Panc1 (cell line): ENCODE measurements at places on chromosomes 13 and 19. TPM values are rescaled to one million over a fixed set of nuclear protein-coding genes. Genes with fewer than 3 reads are reported as not detected.

DNA sequence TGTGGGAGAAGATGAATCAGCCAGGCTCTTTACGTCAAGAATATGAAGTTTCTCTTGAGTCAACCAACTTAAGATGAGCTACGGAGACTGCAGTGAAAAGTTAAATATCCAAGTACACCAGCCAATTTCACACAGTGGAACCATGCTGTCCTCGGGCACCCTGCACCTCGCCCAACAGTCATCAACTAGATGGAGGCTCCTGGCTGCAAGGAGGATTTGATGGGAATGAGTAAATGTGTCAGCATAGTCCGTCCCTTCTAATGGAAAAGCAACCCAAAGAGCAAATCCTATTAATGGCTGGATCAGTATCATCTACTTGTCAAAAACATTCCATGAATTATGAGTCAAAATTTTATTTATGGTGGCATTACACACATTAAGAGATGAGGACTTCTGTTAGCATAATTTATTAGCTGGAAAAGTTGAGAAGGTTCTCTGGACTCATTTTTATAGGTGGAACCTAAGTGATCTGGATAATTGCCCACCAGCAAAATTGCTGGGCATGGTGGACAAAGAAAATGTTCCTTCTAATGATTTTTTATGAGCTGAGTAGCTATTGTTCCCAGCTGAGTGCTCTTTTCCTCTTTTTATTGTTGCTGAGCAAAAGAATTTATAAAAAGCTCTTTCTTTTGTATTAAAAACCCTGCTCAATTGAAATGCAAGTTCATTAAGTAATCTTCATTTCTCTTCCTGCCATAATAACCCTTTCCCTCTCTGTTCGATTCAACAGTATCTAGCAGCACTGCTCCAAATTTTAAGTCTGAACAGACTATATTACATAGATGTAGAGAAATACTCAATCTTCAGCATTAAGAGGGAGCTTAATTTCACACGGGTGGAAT lies 88.4 kb downstream of the DNAJC15 start:
- H3K4me1 ChIP-seq: no peaks in the 10 kb centered on the region
- H3K4me3 ChIP-seq: no peak overlapping the region
- H3K36me3 ChIP-seq: no peaks in the 10 kb centered on the region
- H3K27ac ChIP-seq: no peak overlapping the region

DNA sequence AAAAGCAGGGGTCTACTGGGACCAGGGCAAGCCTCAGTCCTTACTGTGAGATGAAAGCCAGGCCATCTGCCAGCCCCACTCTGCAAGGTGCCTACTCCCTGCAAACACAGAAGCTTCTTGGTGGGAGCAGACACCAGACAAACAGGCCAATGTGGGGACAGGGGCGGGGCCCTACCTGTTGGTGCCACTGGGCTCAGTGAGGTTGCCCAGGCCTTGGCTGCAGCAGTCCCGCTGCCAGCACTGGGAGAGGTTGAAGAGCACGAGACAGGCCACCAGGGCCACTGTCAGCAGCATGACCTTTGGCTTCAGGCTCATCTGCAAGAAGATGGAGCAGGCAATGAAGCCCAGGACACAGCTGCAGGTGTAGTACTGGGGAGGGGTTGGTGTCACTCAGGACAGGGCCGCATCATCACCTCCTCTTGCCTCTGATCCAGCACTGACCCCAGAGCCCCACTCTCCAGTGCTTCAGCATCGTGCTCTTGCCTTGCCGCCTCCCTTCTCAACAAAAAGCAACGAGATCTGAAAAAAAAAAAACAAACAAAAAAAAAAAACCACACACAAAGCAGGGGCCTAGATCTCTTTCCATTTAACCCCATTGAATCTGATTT lies 72.6 kb downstream of the NBEA start:
- no peak for DNase-seq
- H3K36me3 ChIP-seq: no peaks in the 10 kb centered on the region
- H3K27me3 ChIP-seq: no peaks in the 10 kb centered on the region

Gene FFAR1
- not detected for total RNA-seq

DNA sequence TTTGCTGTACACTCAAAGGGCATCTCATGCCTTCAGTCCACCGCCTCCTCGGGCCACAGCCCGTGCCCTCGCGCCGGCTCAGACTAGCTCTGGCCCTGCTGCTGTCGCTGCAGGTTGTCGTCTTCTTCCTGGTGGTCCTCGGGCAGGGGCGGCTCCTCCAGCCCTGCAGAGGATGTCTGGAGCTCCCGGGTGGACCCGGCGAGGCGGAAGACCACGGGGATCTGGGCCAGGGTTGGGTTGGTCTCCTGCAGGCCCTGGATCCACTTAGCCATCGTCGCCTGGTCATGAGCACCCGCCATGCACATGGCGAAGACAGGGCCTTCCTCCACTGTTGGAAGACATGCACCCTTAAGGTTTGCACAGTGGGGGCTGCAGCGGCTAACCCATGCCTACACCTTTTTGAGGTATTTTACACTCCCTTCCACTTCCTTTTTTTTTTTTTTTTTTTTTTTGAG lies 489 bp upstream of the ZNF653 start:
- DNase-seq: no peak
- H3K4me3 ChIP-seq: peak overlapping the region; percentile 81
- H3K36me3 ChIP-seq: no peaks in the 10 kb centered on the region
- H3K4me1 ChIP-seq: peaks cover 3% of the 10 kb centered on the region; the same call in 1 of the 2 replicates
- H3K27ac ChIP-seq: peak overlapping the region; percentile 79

Gene THSD1
- total RNA-seq: 3.3 TPM

DNA sequence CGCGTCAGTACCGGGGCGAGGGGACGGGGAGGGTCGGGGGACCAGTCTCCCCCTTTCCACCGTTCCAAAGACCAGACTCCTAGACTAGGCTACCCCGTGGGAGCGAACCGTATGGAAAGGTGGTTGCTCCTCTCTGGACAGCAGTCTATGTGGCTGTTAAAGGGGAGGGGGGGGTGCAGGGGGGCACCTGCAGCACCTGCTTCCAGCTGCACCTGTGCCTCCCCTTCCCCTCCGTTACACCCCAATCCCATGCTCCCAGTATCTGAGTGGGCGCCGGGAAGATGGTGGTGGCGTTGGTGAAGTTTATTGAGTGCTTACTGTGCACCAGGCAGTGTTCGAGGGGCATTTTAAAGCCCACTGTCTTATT lies 557 bp downstream of the ZNF524 start:
- no peaks in the 10 kb centered on the region for H3K27me3 ChIP-seq
- H3K27ac ChIP-seq: peak overlapping the region; percentile 81
- H3K4me3 ChIP-seq: peak overlapping the region; percentile 64
- H3K36me3 ChIP-seq: no peaks in the 10 kb centered on the region; the same call in 1 of the 2 replicates
- peaks cover 14% of the 10 kb centered on the region for H3K4me1 ChIP-seq
- no peak for DNase-seq
